ENCODE measurements at places on chromosomes 5 and 9. TPM values are rescaled to one million over a fixed set of nuclear protein-coding genes. Genes with fewer than 3 reads are reported as not detected.

GRCh38 chr5:145588113-145588512, 247.0 kb downstream of the PRELID2 start:
- DNase-seq = no peak

DNA sequence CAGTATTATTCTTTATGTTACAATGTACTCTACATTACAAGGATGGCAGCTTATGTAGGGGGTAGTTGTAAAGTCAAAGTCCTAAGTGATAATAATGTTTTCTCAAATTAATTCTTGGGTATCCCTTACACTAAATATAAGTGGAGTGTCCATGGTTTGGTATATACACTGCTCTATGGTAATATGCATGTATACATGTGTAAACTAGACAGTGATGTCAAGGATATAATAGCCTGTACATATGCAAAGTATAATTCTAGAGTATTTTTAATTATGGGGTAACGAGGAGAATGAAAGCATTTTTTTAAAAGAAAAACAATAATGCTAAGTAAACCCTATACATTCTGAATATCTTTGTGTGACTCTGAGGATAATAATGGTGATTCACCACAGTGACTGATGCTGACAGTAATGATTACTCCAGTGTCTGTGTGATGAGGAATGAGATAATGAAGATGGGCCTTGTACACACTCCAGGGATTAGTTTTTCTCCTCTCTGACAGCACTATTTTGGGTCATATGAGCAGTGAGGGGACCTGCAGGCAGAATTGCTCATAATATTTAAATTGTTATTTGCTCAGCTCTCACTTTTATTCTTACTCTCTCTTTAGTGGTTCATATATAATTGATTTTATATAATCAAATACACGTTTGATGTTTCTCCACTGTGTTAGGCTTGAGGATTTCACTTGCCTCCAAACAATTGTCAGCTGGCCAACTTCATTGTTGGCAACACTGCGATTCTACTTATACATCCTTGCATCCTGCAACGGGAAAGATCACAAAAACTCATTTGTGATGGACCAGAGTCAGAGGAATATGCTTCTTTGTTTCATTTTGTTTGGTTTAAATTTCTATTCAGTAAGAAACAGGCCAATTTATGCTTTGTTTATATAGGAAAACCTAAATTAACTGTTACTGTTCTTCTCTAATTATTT, 88.2 kb downstream of the NREP start:
- DNase-seq = no peak

GRCh38 chr9:99885747-99886146, 20.7 kb upstream of the STX17 start:
- DNase-seq = no peak

DNA sequence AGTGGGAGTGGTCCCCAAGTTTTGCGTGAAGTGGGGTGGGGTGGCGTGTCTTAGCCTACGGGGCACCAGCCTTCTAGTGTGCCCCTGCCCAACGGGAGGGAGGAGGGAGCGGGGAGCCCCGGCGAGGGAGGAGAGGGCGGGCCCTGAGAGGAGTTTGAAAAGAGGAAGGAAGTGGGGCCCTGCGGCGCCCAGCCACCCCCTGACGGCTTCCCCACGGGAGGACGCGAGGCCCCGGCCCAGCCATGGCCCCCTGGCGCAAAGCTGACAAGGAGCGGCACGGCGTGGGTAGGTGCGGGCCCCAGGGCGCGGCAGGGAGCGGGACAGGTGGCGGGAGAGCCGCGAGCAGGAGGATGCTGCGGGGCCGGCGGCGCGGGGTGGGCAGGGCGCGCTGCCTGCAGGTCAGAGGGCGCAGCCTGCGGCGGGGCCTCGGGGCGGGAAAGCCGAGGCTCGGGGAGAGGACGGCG, at the start of gene DOCK2:
DOCK2 (plus strand) TSS at position 191 of the 464 bp plus-strand sequence; CDS start at position 243, 52 bp downstream.
- peak; percentile 3 for DNase-seq

- DNase-seq = no peak
These were observed 95.0 kb downstream of the ADAMTSL1 start for GRCh38 chr9:18568973-18569372.

DNA sequence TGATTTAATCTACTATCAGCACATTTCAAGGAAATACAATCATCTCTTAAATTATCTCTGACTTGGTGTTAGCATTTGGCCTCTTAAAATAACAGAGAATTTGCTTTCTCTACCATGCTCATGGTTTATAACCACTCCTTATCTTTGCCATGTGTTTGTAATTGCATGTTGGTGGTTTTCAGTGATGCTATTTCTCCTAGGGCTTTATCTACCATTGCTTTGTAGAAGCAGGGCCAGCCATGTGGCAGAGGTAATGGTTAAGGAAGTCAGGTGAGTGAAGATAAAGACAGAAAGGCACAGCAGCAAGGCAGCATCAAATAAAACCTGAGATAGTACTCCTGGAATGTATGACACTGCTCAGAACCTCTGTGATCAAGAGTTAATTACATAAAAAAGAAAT, 206.2 kb downstream of the FER start:
- DNase-seq = no peak

DNA sequence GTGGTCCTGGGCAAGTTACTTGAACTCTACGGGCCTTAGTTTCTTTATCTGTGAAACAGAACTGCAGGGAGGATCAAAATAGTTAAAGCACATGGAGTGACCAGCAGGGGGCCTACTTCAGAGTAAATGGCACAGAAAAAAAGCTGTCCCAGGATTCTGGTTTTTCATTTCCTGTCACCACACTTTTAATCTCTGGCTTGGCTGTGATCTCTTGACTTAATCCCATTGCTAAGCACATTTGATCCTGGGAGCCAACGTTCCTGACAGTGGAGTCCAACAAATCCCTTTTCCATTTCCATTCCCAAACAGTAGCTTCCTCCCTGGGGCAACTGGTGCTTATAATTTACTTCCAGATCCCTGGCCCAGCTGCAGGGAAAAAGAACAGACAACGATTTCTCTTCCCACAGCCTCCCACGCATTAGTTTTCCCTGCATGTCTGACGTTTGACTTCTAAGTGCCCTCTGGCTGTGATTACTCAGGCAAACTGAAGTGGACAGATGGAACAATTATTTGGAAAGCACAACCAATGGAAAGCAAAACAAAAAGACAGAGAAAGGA, 136.5 kb upstream of the STK32A start:
- peak; percentile 64 for DNase-seq

DNA sequence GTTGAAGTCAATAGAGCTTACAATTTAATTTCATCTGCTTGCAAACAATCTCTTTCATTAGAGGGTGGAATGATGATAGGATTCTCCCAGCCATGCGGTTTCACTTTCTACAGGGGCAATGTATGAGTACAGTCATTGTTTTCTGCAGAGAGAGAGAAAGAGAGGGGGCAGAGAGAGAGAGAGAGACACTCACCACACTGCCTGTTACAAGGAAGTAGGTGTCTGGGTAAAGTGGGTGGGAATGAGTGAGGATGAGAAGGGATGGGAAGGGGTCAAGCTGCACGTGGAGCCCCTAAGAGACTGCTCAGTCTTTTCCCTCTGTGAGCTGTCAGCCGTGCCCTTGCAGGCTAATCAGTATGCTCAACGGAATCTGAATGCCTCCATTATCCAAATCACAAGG, 454.3 kb downstream of the KDM4C start:
- DNase-seq = no peak

GRCh38 chr5:6159832-6160430, 218.4 kb downstream of the MED10 start:
- DNase-seq = no peak

DNA sequence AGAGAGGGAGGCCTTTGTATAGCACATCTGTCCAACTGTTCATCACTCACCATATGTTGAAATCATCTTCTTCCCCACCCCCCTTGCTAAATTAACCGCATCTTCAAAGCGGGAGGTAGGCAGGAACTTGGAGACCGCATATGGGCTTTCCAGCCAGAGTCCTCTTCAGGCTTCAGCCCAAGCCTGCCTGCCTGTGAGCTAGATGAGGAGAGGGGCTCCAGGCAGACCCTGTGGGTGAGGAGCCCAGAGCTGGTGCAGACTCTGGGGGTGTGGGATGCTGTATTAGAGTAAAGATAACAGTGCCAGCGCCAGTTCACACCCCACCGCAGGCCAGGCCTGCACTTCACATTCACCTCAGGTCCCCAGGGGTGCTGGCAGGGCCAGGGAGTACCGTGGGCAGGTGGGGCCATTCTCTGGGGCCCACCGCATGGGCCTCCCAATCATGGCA, 16.2 kb downstream of the PRRC2B start:
- DNase-seq = no peak

DNA sequence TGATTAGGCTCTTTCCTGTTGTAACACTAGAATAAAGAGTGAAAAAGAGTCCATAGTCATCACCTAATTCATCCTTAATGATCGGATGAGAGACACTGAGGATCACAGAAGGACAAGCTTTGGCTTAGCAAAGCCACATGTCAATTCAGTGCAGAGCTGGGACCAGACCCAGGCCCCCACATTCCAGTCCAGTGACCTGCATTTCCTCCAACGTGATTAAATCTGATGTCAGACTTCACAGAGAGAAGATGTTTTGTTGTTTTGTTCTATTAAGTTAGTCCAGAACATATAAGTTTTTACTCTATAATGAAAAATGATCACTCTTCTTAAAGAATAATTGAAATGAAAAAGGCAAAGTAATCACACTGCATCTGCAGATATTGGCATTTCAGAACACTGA, 377.9 kb upstream of the PAPPA start:
- no peak for DNase-seq

GRCh38 chr5:121271546-121271945, 580.1 kb upstream of the FTMT start:
- DNase-seq = no peak

DNA sequence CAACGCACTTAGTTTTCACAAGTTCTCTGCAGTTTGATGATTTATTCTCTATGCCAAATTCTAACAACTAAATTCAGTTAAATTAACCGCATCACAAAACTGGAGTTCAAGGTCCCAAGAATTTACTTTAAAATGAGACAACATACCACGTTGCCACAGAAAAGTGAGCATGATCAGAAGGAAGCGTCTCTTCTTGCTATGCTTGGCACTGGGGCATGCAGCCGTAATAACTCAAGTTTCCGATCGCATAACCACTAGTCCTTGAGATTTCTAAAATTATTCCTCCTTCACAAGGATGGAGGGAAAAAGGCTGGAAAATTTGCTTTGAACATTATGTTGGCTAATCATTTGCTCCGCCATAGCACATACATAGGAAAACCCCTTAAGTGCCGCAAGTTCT, 13.9 kb downstream of the NFIB start:
- DNase-seq = no peak

DNA sequence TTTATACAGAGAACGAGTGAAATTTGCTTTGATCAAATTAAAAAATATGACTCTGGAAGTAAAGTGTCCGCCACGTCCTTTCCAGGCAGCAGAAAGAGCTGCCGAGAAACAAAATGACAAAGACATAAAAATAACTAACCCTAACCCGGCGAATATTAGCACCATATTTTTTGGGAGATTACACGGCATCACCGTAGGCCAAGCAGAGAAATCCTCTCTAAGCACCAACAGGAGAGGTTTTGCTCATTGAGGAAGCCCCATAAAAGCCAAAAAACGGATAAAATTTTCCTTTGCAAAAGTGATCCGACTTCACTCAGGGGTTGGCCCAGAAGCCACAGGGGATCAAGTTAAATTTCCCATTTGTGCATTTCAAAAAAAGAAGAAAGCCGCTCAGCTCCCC, 70.9 kb downstream of the PCDH1 start:
- no peak for DNase-seq

DNA sequence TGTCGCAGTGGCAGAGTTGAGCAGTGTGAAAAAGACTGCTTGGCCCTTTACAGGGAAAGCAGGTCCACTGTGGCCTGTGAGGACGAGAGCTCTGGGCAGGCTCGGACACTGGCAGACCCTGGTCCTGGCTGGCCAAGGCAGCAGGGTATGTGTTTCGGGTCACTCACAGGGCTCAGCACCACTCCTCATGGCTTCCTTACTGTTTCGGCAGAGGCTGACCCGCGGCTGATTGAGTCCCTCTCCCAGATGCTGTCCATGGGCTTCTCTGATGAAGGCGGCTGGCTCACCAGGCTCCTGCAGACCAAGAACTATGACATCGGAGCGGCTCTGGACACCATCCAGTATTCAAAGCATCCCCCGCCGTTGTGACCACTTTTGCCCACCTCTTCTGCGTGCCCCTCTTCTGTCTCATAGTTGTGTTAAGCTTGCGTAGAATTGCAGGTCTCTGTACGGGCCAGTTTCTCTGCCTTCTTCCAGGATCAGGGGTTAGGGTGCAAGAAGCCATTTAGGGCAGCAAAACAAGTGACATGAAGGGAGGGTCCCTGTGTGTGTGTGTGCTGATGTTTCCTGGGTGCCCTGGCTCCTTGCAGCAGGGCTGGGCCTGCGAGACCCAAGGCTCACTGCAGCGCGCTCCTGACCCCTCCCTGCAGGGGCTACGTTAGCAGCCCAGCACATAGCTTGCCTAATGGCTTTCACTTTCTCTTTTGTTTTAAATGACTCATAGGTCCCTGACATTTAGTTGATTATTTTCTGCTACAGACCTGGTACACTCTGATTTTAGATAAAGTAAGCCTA, 15.7 kb downstream of the SQSTM1 start:
- DNase-seq = no peak

DNA sequence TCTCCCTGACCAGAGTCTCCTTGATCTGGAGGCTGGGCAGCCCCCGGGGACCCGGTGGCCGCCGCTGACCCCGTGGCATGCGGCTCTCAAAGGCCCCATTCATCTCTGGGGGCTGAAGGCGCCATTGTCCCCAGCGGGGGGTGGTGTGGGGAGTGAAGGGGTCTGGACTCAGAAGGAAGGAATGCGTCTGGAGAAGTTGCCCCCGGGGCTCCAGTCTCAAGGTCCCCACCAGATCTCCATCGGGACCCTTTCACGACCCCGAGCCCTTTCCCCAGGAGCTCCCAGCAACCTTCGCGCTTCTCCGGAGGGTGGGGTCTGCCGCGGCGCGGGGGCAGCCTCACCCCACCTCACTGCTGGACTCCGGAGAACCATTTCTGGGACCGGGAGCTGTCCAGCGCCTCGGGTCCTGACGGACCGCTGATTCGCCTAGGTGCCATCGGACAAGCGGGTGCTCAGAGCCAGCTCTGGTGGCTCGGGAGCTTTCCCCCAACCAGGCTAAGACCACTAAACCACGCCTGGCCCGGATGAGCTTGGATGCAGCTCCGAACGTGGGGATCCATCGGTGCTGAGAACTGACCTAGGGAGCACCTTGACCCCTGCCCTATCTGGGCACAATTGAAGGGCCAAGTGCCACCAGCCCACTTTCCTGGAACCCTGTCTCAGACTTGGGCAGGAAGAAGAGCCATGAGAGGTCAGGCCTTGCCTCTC, 5.1 kb upstream of the PCDH1 start:
- no peak for DNase-seq

The MYMK gene
- not detected for total RNA-seq

The RASGRF2 gene
- 17.0 TPM for total RNA-seq

The QRFP gene
- total RNA-seq = not detected

The FREM1 gene
- 1.2 TPM for total RNA-seq

The TIMD4 gene
- 2.4 TPM for total RNA-seq
